Fibroblast of skin of right biceps (primary cell): ENCODE measurements at places on chromosomes 6 and 20.

- no peak for DNase-seq
These were observed 294.9 kb downstream of the FOXA2 start for GRCh38 chr20:22289442-22289841.

DNA sequence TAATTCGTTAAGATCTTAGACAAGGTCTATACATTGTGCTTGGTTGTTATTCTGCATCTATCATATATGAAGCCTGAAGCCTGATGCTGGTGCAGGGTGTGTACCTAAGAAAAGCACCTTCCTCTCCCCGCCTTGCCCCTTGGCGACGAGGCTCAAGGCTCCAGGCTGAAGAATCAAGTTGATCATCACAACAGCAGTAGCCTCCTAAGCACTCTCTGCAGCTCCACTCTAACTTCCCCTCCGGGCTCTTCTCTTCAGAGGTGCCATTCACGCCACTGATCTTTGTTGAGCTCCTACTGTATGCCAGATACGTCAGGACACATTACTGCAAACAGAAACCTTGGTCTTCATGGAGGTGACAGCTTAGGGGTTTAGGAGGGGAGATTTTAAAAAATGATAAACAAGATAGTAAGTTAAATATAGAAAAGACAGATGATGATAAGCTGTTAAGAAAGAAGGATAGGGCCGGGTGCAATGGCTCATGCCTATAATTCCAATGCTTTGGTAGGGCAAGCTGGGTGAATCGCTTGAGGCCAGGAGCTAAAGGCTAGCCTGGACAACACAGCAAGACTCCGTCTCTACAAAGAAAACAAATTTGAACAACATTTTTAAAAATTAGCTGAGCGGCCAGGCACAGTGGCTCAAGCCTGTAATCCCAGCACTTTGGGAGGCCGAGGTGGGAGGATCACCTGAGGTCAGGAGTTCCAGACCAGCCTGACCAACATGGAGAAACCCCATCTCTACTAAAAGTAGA lies 38.4 kb upstream of the ZNF217 start:
- DNase-seq: no peak

DNA sequence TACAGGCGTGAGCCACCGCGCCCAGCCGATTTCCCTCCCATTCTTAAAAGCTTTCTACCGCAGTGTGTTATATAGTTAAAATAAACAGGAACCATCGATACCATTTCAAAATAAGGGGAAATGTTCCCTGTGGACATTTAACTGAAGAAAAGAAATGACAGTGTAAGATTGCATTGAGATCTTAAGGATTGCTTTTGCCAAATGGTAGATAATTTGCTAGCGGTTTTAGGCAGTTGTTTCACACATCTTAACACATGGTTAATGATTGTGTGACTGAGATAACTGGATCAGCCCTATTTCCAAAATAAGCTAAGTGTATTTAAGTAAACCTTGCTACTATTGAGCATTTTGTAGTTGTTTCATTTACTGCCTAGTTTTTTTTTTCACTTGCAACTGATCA lies 15.6 kb downstream of the STX16 start:
- no peak for DNase-seq

DNA sequence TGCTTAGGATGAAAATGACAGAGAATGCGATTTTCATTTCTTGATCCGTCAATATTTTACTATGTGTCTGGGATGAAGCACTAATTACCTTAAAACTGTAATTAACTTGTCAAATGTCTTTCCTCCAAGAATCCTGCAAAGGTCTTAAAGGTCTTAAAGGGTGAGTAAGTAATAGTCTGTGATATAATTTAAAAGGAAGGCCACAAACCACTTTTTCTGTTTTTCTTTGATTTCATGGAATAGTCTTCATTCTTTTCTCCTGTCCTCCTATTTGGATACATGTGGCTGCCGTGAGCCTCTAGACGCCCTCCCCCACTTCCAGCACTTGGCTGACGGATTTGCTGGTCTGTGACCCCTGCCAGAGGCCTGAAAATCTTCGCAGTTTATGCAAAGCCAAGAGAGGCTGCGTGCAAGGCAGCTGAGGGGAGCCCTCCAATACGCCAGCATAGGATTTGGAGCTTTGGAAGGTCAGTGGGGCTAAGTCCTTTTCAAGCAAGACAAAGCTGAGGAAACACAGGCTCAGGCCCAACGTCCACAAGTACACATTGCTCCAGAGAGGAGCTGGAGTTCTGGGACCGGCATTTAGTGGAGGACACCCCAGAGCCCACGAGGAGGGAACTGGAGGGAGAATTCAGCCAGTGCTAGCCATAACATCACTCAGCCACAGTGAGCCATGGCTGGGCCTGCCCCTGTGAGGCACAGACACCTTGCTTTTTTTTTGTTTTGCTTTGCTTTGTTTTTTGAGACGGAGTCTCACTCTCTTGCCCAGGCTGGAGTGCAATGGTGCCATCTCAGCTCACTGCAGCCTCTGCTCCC lies 382.6 kb downstream of the SMOC2 start:
- DNase-seq: no peak

DNA sequence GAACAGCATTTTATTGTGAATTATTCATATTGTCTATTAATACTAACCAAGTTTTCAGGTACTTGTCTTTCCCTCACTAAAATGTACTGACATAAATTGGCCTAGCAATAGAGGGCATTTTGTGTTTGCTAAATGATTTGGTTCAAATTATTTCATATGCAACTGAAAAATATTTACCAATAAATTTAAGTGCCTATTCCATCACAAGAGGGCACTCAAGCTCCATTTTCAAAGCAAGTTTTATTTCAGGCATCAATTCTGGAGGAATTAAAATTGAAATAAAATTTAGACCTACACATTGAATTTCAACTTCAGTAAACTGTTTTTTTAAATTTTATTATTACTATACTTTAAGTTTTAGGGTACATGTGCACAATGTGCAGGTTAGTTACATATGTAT lies 114.3 kb upstream of the SYNCRIP start:
- peak; percentile 4 for DNase-seq

GRCh38 chr20:45944151-45944964 lies 9.9 kb downstream of the PCIF1 start:
- no peak for DNase-seq

- no peak for DNase-seq
These were observed 245.7 kb downstream of the RNF144B start for GRCh38 chr6:18632670-18633410.

DNA sequence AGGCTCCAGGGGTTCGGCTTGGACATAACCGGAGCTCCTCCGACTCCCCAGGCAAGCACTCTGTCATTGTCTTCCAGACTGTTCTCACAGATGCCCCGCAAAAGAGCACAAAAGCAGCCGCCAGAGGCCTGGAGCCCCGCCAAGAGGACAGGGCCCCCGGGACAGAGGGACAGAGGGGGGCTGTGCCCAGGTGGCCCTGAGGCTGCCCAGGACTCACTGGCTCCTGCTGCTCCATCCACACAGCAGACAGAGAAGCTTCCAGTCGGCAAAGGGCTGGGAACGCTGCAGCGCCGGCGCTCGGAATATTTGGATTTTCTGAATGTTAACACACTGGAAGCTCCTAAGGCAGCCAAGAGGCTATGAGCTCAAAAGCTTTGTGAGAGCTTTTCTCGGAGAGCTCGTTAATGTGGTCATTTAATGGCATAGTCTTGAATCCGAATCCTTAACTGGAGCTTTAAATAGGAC lies 68.0 kb upstream of the QKI start:
- DNase-seq: no peak

GRCh38 chr6:107386904-107387303 lies 72.5 kb downstream of the PDSS2 start:
- no peak for DNase-seq

DNA sequence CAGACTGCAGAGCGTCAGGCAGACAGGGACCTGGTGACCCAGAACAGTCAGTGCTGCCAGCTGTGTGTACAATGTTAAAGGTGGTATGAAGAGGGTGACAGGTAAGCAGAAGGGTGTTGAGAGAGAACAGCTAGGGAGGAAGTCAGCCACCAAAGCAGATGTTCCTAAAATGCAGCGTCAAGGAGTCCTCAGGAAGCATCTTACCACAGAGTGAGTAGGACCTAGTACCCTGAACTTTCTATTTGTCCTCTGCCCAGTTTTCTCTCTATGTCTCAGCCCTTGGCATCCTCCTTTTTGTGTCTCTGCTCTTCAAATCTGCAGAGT lies 14.2 kb downstream of the STMND1 start:
- no peak for DNase-seq

- peak; percentile 35 for DNase-seq
These were observed 56.4 kb upstream of the DUSP22 start for GRCh38 chr6:235763-236360.

- peak; percentile 89 for DNase-seq
These were observed 28.6 kb upstream of the GTSF1L start for GRCh38 chr20:43755390-43755789.

- no peak for DNase-seq
These were observed 96.2 kb downstream of the IYD start for GRCh38 chr6:150464966-150465365.
